ENCODE measurements at places on chromosomes 13 and 19.

DNA sequence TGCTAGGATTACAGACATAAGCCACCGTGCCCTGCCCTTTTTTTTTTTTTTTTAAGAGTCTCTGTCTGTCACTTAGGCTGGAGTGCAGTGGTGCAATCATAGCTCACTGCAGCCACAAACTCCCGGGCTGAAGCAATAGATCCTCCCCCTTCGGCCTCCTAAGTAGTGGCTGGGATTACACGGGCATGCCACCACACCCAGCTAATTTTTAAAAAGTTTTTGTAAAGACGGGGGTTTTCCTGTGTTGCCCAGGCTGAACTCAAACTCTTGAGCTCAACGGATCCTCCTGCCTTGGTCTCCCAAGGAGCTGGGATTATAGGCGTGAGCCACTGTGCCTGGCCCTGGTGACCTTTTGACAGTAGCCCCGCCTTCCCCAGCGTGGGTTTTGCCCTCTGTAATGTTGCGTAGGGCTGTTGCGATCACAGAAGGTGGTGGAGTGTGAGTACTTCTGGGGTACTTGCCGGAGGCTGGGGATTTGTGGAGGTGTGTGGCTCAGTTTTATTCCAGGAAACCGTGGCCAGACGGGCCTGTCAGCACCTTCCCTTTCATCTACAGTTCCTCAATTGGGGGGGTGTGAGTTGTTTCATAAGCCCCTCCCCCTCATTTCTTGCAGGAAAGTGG, 11.6 kb upstream of the RETN start:
- no peak for DNase-seq

DNA sequence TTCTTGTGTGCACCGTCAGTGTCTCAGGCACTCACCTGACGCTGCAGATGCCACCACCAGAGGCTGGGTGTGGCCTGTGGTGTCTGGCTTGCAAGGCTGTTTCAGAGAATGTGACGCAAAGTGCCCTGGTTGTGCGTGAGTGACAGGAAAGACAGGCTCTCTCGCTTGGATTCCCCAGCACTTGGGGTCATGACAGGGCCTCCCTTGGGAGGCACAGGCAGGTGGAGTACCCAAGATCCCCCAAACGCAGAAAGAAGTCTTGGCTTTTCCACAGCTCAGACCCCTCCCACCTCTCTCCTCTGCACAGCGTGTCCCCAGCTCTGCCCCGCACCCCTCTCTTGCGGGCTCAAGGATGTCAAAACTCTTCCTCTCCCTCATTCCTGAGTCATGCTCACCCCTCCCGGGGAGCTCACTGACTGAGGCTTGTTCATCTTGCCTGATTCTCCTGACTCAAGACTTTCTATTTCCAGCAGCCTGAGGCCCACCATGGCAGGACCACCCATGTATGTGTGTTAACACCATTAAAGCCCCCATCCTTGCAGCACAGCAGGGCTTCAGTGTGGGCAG, 21.0 kb downstream of the DHX34 start:
- DNase-seq = no peak

GRCh38 chr19:8504919-8505318, 2.5 kb upstream of the PRAM1 start:
- no peak for DNase-seq

- no peak for DNase-seq
Observed at GRCh38 chr19:4051175-4052101, 15.3 kb downstream of the ZBTB7A start.

- no peak for DNase-seq
Observed at GRCh38 chr19:7069904-7070226, 362 bp downstream of the ZNF557 start.

GRCh38 chr13:30421093-30422053, 920 bp upstream of the UBE2L5 start:
- no peak for DNase-seq

DNA sequence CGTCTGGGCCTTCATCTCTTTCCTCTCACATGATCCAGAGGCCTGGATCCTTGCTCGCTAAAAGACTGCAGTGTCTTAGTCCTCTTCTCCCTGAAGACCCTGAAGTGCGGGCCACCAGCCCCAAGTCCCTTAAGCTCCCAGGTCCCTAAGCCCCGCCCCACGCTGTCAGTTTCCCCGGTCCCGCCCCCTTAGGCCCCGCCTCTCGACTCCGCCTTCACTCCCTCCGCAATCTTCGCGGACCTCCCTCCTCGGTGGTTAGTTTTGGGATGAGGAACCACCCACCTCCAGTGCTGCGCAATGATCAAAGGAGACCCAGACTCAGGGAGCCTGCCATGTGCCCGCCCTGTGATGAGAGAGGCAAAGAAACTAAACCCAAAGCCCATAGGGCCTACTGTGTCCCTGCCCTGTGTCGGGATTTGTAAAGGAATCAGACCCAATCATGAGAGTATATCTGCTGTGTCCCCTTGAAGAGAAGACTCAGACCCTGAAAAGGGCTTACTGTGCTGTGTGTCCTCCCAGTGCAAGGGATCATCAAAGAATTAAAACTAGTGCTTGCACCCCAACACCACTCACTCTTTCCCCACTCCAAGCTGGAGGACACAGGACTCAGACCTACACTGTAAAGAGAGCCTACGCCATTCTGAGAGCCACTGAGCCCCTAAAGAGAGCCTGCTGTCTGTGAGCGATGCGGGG, 3.0 kb upstream of the COX6B1 start:
- DNase-seq = peak; percentile 49

GRCh38 chr13:29509999-29510589, 85.4 kb downstream of the SLC7A1 start:
- DNase-seq = no peak

Measured in stimulated activated CD8-positive, alpha-beta memory T cell treated with anti-CD3 and anti-CD28 coated beads, Interleukin-4, amount 100 ng/mL, for 1 hour (primary cell).